ENCODE measurements at places on chromosomes 6 and 20.

GRCh38 chr6:145233955-145234354, 501.4 kb downstream of the EPM2A start:
- DNase-seq, result no peak

- peak; percentile 49 for DNase-seq
Measured at GRCh38 chr20:32761831-32762753, at the start of gene DNMT3B. TSS of gene DNMT3B (plus strand) at chr20:32762385. CDS start at chr20:32780324, 17,939 bp downstream.

- peak; percentile 71 for DNase-seq
Measured at GRCh38 chr6:97958134-97958533, 675.1 kb upstream of the MMS22L start.

DNA sequence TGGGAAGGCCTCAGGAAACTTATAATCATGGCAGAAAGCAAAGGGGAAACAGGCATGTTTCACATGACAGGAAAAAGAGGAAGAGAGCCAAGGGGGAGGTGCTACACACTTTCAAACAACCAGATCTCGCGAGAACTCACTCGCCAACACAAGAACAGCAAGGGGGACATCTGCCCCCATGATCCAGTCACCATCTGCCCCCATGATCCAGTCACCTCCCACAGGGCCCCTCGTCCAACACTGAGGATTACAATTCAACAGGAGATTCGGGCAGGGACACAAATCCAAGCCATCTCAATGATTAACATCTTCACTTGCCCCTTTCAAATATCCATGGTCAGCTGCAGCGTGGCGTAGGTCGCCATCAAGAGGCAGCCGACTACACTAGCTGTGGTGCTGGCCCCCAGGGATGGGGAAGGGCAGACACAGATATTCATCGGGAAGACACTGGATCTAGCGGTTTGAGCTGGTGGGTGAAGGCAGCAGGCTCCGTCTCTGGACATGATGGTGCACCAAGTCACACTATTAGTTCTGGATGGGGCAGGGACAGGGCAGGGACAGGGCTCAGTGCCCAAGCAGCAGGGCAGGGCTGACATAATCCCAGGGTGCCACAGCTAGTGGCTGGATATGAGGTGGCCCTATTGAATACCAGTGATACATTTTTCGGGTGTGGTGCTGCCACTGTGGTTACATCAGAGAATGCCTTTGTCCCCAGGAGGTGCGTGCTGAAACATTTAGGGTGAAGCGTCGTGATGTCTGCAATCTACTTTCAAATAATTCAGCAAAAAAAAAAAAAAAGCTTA, 31.6 kb downstream of the TUBB2B start:
- DNase-seq, result no peak

DNA sequence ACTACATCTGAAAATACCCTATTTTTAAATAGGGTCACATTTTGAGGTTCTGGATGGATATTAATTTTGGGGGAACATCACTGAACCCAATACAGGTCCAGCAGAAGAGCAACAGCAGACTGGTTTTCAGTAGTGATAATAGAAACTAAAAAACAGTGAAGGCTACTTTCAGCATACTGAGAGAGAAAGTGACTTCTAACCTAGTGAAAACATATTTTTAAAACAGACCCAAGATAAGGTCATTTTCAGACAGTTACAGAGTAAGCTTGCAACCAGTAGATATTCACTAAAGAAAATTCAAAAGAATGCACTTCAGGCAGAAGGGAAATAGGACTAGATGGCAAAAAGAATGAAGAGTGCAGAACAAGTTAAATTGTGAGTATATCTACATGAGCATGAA, 42.0 kb upstream of the TMEM244 start:
- DNase-seq, result no peak
